Small intestine (tissue), 16 donors: ENCODE measurements at places on chromosomes 16 and 17.

DNA sequence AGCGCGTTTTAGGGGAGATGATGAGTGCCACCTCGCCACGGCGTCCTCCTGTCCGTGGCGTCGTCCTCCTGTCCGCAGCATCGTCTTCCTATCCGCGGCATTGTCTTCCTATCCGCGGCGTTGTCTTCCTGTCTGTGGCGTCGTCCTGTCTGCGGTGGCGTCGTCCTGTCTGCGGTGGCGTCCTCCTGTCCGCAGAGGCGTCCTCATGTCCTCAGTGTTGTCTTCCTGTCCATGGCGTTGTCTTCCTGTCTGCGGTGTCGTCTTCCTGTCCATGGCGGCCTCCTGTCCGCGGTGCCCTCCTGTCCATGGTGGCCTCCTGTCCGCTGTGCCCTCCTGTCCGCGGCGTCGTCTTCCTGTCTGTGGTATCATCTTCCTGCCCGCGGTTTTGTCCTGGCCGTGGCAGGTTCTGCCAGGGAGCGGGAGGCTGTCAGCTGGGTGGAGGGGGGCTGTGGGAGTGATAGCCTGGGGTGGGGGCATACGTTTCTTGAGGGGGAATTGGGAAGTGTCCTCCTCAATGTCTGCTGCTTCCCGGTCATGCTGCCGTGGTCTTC lies 30.9 kb downstream of the TBCD start:
- no peak for DNase-seq

DNA sequence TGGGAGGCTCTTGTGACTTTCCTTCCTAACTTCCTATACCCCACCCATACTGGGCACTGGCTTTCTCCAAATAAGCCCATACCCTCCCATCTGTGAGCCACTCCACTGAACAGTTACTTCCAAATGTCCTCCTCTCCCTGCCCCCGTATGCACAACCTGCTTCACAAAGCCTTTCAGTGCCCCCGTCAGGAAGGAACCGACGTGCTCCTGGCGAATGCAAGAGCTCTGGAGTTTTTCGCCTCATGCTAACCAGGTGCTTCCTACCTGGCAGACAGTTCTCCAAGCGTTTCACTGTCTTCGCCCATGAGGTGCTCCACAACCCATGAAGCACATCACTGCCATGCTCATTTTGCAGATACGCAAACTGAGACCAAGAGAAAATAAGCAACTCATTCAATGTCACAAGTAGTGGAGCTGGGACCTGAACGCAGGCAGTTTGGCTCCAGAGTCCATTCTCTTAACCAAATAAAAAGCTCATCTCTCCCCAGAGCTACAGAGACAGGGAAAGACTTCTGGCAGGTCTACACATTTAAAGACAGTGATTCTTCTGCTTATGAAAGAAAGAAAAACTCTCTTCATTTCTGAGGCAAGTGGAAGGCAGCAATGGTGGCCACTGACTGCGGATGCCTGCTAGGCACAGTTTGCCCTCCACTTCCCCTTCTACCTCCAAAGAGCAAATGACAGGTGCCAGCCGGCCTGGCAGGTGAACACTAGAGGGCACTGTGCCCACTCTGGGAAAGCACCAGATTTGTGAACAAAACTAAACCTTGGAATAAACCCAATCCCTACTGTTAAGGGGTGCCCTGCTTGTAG lies 23.8 kb downstream of the SPHK1 start:
- DNase-seq, result peak; percentile 72

DNA sequence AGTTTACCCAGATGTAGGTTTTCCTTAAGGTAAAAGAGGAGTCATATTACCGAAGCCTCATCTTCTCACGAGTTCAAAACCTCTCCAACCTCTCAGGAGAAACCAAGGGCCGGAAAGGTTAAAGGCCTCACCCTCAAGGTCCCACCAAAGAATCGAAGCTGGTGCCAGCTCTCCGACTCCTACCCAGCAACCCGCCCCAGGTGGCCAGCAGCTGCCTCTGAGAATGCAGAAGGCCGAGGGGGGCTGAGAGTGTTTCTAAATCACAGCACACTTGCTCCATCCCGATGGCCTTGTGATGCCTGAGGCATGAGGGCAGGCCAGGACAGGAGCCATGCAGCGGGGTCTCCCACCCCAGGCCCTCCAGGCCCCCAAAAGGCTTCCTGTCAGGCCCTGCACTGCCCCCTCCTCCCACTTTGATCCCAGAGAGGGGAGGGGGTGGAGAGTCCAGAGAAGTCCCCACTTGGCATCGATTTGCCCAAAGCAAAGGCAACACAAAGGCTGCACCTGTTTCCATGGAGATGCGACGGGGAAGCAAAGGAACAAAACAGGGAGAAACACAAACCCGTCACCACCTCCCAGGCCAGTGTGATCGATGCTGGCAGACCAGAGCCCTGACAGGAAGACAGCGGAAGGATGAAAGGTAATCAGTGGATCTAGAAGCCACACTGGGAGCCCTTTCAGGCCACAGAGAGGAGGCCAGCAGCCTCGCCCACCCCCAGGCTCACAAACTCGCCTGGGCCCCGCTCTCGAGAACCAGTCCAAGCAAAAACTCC lies 39.0 kb downstream of the CUEDC1 start:
- DNase-seq, result no peak

DNA sequence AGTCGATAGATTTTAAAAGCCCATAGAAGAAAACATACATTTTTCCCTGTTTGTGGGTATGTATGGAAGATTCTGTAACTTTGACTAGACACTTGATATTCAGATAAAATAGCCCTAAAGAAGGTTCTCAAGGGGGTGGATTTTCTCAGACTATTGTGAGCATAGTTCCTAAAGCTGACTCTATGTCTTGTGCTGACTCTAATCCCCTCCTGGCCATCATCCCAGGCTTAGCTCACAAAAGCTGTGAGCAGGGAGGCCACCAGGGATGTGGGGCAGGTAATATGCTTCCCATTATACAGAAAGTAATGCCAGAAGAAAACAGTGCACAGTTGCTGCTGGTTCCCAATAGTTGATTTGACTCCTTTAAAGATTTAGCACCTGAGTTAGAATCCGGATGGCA lies 32.0 kb downstream of the CDH13 start:
- DNase-seq, result no peak

- peak; percentile 55 for DNase-seq
Measured at GRCh38 chr16:2155977-2156848, 631 bp downstream of the TRAF7 start.

DNA sequence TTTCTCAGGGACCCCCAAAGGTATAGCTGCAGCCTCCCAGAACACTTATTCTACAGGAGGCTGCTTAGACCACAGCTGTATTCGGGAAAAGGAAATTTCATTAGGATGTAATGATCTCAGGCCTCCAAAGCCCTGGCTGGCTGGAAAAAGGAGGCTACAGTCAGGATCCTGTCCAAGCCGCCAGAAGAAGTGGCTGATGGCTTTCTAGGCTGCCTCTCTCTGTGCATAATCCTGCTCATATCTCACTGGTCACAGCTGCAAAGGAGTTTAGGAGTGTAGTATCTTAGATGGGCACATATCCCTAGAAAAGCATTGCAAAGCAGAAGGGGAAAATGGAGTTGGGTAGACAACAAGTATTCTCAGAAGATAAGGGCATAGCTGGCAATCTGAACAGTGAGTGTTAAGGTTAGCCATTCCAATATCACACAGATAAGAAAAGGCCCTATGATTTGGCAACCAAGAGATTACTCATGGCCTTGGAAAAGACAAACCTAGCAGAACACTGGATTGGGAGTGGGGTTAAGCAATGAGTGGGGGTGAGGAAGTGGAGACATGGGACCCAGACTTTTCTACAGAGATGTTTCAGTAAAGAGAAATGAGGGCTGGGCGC lies 26.0 kb upstream of the PRKCA start:
- DNase-seq, result no peak
